ENCODE measurements at places on chromosomes 12 and 14.

DNA sequence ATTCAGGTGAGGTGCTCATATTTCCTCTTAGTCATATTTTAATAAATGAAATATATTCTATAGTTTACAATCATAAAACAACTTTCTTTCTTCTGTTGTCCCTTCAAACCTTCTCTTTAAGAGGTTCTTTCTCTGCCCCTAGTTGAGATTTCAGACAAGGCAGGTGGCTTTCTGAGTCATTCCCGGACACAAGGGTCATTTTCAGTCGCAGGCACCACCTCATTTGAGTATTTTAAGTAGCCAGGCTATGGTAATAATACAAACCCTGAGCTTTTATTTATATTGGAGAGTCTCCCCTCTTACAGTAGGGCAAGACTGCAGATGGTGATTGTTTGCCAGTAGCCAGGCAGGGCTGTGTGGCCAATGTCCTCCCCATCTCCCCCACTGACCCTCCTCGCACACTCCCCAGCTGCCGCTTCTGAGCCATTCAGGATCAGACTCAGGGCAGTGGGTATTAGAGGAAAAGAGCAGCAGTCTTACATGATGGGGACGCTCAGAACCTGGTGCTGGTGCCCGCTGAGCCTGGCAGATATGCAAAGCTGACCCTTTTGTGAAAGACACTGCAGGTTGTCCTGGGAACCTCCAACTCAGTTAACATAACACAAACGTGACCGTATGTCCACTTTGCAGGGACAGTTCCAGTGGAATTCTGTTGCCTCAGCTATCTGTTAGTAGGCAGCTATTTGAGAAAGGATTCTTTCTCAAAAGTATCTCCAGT lies 101.1 kb upstream of the BCL2L14 start:
- no peak for DNase-seq

- no peak for DNase-seq
Measured at GRCh38 chr12:119479121-119479561, 114.4 kb upstream of the TMEM233 start.

- no peak for DNase-seq
Measured at GRCh38 chr12:19435831-19436497, 3.3 kb upstream of the AEBP2 start.

DNA sequence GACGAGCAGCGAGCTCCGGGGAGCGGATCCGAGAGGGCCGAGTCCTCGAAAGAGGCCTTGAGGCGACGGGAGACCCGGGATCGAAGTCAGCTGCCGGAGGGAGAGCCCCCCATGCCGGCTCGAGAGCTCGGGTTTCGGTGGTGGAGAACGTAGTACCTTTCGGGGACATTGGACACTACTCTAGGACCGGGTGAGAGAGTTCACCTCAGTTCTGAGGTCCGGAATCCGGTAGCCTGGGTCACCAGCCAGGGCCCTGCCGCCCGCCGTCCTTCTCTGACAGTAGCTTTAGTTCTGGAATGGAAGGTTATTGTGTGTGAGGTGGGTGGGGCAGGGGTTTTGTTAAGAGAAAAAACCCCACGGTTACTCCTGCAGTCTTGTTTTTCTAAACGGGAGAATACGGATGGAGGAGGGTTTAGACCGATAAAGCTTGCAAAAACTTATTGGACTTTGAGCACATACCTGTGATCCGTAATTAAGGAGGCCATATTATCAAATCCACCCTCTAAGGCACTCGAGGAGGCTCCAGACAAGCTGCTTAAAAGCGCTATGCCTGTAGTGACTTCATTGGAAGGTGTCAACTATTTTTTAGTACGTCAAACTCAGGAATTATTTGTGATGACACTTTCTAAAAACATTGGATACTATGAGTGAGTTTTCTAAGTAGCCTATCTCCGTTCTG lies 765 bp downstream of the SCYL2 start:
- peak; percentile 32 for DNase-seq

DNA sequence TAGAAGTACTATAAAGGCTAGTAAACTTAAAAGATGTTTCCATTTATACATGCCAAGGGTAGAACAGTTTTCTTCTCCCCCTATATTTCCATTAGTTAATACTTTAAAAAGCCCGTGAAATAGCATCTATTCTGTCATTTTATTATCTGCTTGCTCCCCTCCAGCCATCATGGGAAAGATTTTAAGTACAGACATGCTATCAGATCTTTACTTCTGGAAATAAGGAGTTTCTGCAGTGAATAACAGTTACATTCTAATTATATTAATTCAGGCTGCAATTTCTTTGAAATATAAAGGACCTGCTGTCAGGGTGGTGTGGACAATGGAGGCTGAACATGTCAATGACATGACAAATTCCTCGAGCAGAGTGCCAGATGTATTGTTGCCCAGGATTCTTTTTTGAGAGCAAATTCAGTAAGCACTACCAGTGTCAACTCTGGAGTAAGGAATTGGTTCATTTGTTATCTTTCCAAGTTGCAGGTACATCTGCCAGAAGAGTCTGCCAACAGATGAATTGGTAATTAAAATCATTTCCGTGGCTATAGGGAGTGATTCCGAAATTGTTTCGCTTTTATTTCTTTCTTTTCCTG lies 151.3 kb downstream of the BTG1 start:
- no peak for DNase-seq

DNA sequence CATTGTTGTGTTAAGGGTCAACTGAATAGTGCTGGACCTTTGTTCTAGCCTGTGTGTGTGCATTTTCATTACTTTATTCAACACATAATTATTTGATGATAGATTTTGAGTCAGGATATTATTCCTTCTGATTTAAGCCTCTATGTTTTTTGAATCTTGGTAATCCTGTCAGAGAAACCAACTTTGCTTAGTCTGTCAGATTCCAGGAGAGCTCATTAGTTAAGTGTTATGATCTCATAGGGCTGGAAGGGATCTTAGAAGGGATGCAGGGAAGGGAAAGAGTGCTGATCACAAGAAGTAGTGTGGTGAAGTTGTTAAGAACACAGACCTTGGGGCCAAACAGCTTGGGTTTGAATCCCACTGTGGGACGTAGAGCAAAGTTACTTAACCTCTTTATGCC lies 52.9 kb downstream of the SCN8A start:
- no peak for DNase-seq

- DNase-seq, result no peak
Measured at GRCh38 chr12:3531496-3531895, 40.5 kb downstream of the PRMT8 start.

DNA sequence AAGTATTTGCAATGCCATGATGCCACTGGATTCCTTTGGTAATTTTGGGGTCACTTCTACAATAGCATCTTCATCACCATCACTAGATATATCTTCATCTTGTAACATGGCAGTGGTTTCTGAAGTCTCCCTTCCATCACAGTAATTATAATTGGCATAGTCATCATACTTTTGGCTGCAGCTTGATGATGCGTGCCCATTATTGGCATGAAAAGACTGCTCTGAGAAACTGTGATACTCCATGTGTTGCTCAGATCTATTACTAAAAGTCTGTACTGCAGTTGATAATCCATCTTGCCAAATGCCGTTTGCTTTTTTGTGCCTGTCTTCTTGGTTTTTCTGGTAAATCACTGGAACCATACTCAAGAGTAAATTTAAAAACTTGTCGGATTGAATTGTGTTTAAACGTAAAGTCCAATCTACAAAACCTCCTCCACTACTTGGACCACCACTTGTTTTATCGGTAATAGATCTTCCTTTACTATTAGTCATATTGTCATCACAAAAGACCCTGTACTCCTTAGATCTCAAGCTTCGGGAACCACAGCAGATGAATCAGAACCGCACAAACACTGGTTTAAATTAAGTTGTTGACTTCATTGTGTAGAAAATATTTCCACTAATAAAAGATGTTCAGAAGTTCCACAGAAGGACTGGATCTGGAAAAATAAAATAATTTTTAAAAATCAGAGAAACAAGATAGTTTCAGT lies 29.9 kb downstream of the SLC41A2 start:
- DNase-seq, result no peak

DNA sequence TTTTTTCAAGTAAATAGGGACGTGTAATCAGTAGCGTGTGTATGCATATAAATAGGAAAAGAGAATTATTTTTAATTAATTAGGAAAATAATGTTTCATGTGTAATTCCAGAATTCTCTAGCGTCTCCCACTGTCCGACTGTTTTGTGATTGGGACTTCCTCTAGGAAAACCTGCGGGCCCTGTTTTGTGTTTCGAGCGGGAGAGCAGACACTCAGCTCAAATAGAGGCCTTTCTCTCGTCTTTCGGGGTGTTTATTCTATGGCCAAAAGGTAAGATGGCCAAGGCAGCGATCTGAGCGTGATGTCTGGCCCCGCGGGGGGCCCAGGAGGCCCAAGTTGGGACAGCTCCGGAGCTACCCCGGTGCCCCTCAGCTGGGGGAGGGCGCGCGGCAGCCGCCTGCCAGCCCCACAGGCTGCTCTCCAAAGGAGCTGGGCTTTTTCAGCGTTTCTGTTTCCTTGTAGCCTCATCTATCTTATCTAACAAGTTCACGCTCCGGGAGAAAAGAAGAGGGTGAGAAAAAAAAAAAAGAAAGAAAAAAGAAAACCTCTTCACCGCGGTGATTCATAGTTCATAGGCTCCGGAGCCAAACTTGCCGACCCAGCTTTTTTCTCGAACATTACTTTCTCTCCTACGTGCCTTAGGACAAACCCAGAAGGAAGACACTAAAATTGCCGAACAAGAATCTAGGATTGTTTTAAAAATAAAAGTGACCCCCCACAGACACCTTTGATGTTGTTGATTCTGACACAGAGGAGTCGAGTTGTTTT lies 7.5 kb upstream of the FOXG1 start:
- DNase-seq, result no peak

DNA sequence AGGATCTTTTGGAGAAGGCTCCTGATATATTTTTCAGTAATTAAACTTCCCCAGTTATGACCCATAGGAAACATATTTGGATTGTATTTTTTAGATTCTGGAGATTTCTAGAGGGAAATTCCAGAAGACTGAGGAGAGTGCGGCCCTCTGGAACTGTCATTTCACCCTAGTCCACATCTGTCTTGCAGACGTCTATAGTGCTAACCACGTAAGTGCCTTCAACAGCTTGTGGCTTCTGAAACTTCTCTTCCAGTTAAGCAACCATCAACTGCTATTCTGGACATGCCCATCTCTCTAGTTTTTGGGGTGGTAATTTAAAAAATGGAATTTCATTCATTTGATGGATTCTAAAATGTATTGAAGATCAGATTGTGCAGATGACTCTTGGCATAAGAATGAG lies 1098.8 kb downstream of the TMEM121 start:
- DNase-seq, result no peak

DNA sequence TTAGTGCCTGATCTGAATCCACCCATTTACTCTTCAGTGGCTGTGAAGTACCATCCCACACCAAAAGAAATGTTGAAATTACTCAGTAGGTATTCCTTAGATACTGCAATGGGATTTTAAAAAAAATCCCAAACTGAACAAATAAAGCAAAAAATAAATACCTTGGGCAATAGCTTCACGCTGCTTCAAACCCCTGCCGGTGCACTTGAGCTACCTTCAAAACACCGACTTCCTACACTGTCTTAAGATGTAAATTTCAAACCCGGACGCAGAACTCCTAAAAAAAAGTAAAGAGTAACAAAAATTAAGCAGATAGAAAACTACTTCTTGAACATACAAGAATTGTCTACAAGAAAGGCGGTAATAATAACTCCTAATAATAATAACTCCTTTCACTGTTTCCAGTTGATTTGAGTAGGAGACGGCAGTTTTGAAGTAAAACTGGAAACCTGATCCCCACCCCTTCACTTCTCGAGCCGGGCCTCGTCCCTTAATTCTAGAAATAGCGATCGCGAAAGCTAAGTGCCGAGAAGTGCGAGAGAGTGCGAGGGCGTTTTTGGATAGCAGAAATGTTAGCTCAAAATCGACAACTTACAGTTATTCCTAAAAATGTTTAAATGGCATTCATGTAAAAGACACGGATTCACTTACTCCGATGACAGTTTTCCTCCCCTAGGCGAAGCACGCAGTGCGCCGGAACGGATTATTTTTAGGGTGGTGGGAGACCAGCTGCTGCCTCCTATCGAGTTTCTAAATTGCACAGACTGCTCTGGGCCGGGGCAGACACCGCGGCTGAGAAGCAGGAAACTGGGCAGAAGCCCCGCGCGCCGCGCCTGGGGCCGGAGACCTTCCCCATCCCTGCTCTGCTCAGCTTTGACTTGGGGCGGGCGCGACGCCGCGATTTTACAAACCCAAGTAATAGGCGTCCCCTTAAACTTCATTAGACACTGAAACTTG lies at the start of gene ABCC9:
Gene ABCC9, minus strand, starts transcription at position 878 of the 957 bp plus-strand sequence. CDS start 4,752 bp downstream, outside the sequence.
- peak; percentile 46 for DNase-seq

DNA sequence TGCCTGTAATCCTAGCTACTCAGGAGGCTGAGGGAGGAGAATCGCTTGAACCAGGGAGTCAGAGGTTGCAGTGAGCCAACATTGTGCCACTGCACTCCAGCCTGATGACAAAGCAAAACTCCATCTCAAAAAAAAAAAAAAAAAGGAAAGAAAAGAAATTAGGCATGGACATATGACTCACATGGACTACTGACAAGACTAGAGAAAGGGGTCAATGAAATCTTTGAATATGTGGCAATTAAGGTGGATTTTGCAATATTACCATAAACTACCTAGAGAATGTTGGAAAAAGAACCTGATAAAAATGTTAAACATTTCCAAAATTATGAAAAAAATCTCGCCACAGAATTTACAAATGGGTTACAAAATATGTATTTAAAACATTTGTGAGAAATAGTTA lies 873.6 kb downstream of the C12orf50 start:
- no peak for DNase-seq

DNA sequence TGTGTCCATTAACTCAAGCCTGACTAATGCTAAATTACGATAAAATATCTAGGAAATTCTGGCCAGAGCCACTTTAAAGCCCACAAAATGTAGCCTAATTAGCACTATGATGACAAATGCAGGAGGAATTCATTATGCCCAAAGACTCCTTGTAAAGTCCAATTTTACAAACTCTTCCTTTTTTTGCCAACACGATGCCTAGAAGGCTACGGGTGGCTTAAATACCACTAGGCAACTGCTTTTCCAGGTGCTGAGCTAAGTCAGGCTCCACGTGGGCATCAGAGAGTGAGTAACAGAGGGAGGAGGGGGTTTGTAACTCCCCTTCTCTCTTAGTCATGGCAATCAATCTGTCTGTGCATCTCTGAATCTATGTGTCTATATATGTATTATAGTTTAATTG lies 172.4 kb upstream of the NTF3 start:
- DNase-seq, result no peak

All from neuronal stem cell (in vitro differentiated cells).